ENCODE measurements at places on chromosomes 1 and 21.

DNA sequence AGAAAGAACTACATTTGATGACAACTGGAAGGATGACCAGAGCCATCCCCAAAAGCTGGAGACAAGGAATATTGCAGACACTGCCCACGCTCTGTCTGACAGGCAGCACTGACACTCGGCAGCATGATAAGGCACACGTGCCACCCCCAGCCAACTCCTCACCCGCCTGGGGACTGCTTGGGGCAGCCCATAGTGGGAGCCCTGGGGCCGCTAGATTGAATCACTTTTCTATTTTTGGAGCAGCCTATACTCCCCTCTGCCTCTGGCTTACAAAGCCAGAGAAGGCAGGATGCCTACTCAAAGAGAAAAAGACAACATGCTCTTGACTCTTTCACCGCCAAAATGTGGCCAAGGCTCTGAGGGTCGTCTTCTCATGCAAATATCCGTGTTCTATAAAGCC is 1.3 kb downstream of the SMG5 start:
- DNase-seq: no peak

DNA sequence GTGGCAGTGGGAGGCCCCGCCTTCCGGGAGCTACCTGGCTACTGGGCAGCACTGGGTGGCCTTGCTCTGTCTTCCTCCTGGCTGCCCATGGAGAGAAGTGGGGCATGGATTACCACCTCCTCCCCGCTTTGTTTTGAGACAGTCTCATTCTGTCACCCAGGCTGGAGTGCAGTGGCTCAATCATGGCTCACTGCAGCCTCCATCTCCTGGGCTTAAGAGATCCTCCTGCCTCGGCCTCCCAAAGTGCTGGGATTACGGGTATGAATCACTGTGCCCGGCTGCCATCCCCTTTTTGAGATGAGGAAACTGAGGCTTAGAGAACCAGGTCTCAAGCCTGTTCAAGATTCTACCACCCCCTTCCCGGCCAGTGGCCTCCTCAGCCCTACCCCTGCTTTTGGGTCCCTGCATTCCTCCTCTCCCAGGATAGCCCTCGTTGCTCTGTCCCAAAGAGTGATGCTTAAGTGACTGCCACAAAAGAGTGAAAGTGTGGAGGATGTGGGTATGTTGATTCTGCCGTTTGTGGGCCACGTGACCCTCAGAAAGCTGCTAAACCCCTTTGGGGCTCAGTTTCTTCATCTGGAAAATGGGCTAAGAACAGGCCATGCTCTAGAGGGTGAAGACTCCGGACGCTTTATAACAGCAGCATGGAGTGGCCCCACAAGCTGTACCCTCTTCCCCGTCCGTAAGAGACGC is 7.8 kb downstream of the HES3 start:
- DNase-seq: no peak

GRCh38 chr21:43193651-43194302 is 25.0 kb downstream of the CRYAA start:
- DNase-seq: no peak

- no peak for DNase-seq
These were observed 34.0 kb upstream of the ADGRL4 start for GRCh38 chr1:79040424-79041082.

DNA sequence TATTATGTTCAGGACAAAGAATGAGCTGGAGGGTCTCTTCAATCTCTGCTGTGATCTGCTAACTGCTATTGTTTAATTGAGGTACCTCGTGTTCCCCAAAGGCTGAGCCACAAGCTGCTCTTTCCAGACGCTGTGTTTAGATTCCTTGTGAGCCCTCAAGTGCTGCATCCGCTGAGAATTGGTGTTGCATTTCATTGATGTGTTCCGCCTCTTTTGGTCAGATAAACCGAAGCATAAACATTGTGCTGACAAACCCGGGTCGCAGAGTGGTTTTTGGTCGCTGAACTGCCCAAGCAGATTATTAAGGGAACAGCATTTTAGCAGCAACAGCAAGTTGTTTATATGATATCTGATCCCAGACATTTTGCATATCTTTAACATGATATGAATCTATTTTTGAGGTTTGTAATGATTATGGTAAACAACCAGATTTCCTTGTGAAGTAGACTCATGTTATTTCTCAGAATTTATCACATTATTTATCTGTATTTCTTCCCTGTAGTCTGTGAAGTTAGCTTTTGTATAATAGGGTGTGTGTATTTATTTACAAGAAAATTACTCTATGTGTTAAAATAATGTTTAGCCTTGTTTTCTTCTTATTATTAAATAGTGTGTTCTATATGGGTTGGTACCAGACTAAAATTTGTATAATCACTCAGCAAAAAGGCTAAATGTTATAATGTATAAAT is 217.2 kb upstream of the C1orf105 start:
- DNase-seq: no peak

DNA sequence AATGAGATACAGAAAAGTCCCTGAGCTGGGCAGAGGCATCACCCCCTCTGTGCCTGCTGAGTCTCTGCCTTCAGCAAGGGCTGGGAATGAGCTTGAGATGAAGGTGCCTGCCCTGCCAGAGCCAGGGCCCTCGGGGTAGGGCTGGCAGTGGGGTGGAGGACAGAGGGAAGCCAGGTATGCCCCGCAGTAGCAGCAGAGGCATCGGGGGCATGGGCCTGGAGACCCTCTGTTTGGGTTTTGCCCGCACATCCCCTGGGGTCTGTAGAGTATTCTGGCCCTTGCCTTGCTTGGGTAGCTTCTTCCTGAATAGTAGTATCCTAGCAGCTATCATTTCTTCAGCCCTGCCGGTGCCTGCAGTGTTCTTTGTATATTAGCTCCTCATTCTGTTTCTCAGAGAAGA is 33.0 kb downstream of the QSOX1 start:
- no peak for DNase-seq

- no peak for DNase-seq
These were observed 5.2 kb upstream of the SF3A3 start for GRCh38 chr1:37994886-37995566.

- no peak for DNase-seq
These were observed 88.2 kb downstream of the NFIA start for GRCh38 chr1:61170328-61171238.

- no peak for DNase-seq
These were observed 22.5 kb upstream of the SRP9 start for GRCh38 chr1:225754940-225755641.

DNA sequence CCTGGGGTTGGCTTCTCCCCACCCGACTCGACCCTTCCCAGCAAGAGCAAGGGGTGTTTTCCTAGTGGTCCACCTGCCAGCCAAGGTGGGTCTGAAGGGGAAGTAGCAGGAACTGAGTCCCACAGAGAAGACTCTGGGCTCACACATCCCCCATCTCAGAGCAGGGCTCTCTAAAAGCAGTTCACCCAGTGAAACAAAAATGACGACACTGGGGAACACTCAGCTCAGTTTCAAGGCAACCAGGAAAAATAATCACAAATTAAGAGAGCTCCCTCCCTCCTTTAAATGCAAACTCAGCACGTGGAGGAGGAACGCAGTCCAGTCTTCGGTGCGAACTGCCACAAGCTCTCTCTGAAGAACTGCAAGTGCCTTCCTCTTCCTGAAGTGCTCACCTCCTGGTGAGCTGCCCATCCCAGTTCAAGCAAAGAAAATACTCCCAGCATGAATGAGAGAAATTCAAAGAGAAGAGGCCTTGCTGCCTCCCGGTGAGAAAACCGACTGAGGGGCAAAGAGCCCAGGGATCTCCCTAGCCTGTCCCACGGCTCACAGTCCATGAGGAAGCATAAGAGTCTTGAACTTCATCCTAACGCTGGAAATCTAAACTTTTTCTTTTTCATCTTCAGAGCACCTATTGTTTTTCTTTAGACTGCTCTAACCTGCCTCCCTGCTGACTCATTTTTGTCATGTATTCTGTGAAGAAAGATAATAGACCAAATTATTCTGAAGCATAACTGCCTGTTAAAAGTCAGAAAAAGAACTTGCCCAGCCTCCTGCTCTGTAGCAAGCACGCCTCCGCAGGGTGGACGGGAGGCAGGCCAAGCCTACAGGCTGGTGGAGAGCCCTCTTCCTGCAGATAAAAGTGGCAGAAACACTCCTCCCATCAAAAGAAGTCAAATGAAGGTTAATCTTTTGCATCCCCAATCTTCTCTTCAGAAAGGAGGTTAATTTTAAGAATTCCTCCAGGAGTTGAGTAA is 281.4 kb downstream of the HHIPL2 start:
- DNase-seq: no peak

GRCh38 chr1:22315315-22316078 is 136.2 kb upstream of the ZBTB40 start:
- DNase-seq: no peak

DNA sequence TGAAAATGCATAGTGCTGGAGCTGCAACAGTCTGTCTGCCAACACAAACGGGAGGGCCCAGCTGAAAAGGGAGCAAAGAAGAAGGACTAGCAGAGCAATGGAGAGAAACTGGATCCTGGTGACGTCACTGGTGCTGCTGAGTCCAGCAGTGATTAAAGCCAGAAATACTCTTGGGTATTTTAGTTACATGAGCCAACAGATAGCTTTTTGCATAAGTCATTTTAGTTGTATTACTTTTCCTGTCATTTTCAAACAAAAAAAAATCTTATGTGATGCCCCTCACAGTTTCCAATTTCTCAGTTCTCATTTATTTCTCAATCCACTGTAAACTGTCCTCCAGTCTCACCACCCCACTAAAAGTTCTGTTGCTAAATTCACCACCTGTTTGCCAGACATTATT is 38.7 kb upstream of the NEK7 start:
- DNase-seq: no peak

- DNase-seq: no peak
These were observed 403.6 kb downstream of the PTPRU start for GRCh38 chr1:29639741-29640427.

DNA sequence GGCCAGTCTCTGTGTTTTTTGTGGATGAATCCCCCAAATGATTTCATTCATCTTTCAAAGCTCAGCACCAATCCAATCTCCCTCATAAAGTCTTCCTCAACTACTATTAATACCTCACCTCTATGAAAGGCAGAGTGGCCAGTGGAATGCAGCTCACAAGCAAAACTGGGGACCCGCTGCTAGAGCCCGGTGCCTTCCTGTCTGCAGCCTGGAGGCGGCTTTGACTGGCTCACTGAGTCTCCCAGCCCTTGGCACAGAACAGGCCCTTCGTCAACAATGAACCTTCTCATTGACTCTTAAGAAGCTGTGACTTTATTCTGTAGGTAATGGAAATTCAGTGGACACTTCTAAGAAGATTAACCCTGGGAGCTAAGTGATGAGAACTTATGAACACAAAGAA is 86.8 kb upstream of the RAB4A start:
- no peak for DNase-seq

DNA sequence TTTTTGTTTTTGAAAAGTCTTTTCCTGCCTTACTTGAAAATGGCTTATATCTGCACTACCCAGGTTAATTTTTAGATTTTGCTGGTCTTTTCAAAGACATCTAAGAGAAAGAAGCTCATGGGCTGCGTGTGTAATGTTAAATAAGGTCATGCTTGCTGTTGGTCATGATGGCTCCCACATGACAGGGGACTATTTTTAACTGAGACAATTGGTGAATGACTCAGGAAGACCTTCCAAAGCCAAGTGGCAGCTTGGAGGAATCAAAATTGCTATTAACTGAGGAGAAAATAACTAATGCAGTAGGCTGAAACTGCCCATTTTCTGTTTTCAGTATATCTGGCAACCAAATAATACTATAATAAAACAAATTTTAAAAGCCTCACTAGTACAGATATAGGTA is 117.1 kb upstream of the SPAG17 start:
- DNase-seq: no peak

DNA sequence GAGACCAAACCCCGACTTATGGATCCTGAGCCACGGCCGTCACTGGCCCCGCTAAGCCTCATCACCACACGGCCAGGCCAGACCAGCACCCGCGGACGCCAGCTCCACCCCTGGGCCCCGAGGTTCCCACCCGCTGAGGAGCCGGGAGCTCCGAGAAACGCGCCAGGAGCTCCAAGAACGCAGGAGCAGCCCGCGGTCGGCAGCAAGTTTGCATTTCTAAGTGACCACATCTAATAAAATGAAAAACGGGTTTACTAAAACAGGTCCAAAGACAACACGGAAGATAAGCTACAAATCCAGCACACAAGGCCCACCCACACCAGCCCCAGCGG is 8.1 kb upstream of the C1QTNF12 start:
- no peak for DNase-seq

DNA sequence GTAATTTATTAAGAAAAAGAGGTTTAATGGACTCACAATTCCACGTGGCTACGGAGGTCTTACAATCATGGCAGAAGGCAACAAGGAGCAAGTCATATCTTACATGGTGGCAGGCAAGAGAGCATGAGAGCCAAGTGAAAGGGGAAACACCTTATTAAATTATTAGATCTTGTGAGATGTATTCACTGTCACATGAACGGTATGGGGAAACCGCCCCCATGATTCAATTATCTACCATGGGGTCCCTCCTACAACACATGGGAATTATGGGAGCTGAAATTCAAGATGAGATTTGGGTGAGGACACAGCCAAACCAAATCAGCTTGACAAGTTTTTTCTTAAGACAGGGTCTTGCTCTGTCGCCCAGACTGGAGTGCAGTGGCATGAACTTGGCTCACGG is 14.3 kb downstream of the DAP3 start:
- no peak for DNase-seq

- no peak for DNase-seq
These were observed 9.5 kb downstream of the COLGALT2 start for GRCh38 chr1:184027826-184028695.

- DNase-seq: no peak
These were observed 111.7 kb downstream of the NMNAT2 start for GRCh38 chr1:183306317-183307042.

DNA sequence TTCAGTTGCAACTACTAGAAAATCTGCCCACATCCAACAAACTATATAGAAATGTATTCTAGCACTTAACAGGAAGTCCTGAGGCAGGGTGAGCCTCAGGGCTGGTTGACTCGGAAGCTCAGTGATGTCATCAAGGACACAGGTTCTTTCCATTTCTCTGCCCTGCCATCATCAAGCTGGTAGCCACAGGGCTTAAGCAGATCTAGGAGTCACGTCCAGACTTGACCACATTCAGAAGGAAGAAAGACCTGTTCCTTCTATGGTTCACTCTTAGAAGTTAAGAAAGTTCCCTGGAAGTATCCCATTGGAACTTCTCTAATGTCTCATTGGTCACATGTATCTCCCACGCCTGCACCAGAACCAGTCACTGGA is 438.1 kb downstream of the PRDM2 start:
- no peak for DNase-seq

DNA sequence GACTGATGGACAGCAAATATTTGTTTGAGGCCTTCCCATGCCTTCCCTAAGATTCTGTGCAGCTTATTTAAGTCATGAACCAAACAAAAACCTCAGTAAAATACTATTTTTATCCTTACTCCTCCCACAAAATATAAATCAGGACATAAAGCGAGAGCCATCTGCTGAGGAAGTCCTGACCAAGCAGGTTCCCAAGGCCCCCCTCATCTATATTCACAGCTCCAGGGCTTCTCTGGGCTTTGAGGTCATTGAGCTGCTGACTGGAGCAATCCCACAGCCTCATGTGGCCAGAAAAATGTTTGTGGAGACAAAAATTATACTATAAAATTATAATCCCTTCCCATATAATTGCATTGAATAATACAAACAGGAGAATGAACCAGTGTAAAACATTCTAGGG is 846.2 kb downstream of the ADGRL2 start:
- DNase-seq: no peak

- no peak for DNase-seq
These were observed 17.5 kb downstream of the TAL1 start for GRCh38 chr1:47214549-47214948.

All from central memory CD4-positive, alpha-beta T cell (primary cell).